ENCODE measurements at places on chromosomes 2 and 18.

DNA sequence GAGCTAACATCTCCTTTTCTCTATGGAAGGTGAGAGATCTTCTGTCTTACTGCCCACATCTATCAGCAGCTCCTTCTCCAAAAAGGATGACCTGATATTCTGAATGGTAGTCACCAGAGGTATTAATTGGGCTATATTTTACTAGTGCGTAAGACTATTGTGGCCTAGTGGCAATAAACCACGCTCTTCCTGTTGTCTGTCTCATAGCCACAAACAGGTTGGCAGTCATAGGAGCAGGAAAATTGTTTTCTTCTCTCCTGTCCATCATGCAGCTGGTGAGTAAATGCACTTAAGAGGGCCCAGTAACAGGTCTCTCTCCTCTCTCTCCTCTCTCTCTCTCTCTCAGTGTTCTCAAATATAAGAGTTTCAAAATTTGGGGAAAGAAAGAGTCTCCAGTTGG, 856.8 kb upstream of the ACVR2A start:
- DNase-seq, result no peak

- DNase-seq, result peak; percentile 82
Measured at GRCh38 chr2:219965287-219966194, 338.1 kb downstream of the SLC4A3 start.

- peak; percentile 39 for DNase-seq
Measured at GRCh38 chr2:226813148-226813701, 13.6 kb upstream of the IRS1 start.

DNA sequence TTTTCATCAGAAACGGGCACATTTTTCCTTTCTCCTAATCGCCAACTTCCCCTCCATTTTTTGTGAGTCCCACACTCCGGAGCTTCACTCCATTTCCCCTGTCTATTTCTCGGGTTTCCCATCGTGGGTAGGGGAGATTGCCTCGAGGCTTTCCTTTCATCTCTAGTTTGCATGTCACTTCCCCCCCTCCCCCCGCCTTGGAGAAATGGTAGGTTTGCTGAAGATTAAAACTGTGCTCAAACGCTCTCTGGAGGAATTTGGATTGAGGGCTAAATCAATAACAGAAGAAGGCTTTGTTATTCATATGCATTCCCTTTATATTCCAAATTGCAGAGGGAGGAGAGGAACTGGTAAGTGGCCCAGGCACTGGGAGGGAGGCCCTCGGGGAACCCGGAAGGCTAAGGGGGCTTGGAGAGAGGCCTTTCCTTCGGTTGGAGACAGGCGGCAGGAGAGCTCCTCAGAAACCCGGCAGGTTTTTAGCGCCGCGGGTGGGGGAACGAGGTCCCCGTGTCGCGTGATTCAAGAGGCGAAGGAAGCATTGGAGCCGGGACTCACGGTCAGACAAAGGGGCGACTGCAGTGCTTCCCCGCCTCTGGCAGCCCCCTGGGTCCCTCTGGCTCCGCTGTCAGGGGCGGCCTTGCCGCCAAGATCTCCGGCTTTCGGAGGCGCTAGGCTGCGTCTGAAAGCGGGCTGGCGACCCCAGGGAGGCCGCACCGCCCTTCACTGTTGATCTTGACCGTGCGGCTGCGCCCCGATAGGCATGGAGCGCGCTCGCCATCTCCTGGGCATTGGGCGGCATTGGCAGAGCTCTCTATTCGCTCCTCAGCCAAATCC, 2.4 kb upstream of the HOXD12 start:
- peak; percentile 40 for DNase-seq

DNA sequence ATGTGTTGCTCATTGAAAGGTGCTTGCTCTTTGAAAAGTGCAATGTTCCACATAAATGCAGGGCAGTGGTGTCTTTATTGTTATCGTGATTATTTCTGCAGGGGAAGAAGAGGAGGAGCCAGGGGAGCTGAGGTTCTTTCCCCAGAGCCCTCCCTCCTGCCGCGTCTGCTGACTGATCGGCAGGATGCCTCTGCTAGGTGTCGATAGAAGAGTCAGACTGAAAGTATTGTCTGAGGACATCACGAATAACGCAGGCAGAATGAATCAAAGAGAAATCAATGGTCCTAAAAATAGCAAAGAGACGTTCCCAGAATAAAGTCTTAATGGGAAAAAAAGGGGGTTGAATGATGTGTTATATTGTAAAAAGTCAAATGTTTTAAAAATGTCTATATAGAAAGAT, 47.4 kb upstream of the SIX3 start:
- no peak for DNase-seq

- no peak for DNase-seq
Measured at GRCh38 chr2:51212374-51212773, 180.4 kb upstream of the NRXN1 start.

- DNase-seq, result no peak
Measured at GRCh38 chr2:67599561-67599960, 202.4 kb downstream of the ETAA1 start.

GRCh38 chr2:179677077-179677688, 184.2 kb downstream of the ZNF385B start:
- no peak for DNase-seq

GRCh38 chr18:38932752-38933151, 1367.2 kb upstream of the CELF4 start:
- no peak for DNase-seq

GRCh38 chr18:42533009-42533575, 578.1 kb downstream of the PIK3C3 start:
- no peak for DNase-seq

GRCh38 chr18:48707636-48708296, 168.9 kb downstream of the CTIF start:
- DNase-seq, result peak; percentile 76

DNA sequence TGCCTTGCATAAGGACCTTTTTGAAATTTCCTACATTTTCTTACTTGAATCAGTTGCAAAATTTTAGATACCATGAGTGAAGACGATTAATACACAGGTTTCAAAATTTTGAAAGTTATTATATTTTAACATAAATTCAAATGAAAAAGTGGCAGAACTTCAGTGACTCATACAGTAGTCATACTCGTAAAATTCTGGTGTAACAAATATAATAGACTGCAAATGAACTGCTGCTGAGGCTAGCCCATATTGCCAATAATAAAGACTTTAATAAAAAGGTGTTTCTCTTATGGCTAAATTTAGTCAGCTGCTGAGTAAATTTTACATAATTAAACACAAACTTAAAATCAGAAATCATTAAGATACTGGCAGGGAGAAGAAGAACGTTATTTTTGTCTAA, 36.9 kb downstream of the MSH6 start:
- DNase-seq, result no peak

DNA sequence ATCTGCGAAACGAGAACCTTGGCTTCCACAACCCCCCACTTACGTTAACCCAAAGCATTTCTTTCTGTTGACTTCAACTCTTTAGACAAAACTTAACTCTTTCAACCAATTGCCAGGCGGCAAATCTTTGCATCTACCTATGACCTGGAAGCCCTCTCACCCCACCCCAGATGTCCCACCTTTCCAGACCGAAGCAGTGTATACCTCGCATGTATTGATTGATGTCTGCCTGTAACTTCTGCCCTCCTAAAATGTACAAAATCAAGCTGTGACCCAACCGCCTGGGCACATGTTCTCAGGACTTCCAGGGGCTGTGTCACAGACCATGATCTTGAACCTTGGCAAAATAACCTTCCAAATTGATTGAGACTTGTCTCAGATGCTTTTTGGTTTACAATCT, 12.3 kb downstream of the AQP12B start:
- DNase-seq, result no peak

- DNase-seq, result no peak
Measured at GRCh38 chr2:196959734-196960338, 33.3 kb upstream of the PGAP1 start.

DNA sequence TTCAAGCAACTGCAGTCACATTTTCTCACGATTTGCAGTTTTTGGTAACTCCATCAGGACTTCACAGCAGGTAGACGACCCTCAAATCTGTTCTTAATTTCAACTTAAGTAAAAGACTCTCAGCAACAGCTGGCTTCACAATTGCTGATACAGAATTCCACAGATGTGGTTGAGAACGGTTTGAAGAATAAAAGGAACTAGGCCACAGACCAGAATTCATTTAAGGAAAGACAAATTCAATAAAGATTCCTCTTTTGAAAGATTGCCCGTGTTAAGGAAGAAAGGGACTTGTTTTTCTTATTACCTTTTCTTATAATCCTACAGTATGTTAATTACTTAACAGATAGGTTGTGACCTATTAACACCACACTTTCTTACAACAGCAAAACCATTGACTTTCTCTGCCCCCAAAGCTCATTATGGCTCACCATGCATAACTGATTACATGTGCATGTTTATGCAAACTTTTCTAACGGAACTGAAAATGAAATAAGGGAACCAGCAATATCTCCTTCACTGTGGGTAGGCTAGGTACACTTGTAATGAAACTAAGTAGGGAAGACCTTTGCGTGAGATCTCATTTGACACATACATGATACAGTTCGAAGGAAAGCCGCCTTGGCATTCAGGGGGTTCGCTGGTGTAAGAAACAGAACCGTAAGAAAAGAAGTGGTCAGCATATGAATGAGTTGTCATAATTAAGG, 4.7 kb upstream of the ZNF516 start:
- DNase-seq, result no peak

GRCh38 chr2:159187106-159187505, 99.4 kb downstream of the WDSUB1 start:
- DNase-seq, result peak; percentile 90

DNA sequence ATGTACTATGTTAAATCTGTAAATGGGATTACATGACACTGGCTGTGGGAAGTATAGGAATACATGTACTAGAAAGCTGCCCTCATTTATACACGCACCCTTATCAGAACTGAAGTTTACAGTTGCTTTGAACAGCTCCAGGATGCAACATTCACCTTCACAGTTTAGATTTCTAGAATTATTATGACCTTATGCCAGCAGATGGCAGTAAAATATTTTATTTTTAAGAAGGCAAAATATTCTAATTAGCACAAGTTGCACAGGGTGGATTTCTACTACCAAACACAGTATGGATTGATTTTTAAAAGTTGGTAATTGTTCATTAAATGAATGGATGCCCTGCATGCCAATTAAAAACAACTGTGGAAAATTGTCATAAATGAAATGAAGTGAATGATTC, 670.4 kb downstream of the KCNJ3 start:
- DNase-seq, result no peak

GRCh38 chr2:4098137-4098536, 394.8 kb downstream of the DCDC2C start:
- no peak for DNase-seq

GRCh38 chr2:96399342-96400048, 63.9 kb downstream of the NCAPH start:
- no peak for DNase-seq

DNA sequence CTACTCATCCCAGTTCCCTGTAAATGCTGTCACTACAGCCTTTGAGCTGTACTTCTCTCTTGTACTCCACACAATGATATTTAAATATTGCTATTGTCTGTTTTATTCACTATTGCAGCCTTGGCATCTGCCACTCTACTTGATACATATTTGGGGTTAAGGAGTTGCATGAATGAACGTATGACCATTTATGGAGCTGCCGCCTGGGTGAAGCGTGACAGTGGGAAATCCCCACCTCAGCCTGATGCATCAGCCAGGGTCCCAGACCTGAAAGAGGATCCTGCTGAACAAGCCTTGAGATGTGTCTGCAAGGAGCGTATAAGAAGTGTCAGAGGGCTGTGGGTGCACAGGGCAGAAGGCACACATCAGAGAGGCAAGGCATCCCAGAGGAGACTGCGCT, 39.1 kb downstream of the MRPL35 start:
- no peak for DNase-seq

DNA sequence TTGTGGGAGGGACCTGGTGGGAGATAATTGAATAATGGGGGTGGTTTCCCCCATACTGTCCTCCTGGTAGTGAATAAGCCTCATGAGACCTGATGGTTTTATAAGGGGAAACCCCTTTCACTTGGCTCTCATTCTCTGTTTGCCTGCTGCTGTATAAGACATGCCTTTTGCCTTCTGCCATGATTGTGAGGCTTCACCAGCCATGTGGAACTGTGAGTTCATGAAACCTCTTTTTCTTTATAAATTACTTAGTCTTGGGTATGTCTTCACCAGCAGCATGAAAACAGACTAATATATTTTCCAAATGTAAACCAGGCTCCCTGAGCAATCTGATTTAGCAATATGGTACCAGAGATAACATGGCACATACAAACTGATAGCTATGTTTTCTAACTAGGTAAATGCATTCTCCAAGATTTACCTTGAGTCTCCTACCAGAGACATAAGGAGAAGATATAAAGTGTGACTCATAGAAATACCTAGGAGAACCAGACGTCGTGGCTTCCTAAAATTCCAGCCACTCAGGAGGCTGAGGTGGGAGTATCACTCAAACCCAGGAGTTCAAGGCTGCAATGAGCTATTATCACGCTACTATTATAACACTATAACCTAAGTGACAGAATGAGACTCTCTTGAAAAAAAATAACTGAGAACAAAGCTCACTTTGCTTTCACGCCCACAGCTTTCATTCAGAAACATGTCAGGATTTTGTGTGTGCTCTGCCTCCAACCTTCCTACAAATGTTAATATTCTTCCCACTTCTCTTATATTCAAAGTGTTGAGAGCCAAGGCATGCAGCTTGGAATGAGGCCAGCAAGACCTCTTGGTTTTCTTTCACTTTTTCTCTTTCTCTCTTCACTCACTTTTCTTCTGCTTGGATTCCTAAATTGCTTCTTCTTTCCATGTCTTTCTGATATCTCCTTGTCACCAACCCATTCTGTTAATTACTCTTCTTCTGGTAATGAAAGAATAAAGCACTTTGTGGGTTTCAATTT, 263.9 kb upstream of the UBE2E3 start:
- DNase-seq, result peak; percentile 8

- no peak for DNase-seq
Measured at GRCh38 chr2:221001381-221001801, 570.7 kb downstream of the EPHA4 start.

GRCh38 chr2:44723921-44724320, 217.6 kb upstream of the SIX3 start:
- DNase-seq, result peak; percentile 96

DNA sequence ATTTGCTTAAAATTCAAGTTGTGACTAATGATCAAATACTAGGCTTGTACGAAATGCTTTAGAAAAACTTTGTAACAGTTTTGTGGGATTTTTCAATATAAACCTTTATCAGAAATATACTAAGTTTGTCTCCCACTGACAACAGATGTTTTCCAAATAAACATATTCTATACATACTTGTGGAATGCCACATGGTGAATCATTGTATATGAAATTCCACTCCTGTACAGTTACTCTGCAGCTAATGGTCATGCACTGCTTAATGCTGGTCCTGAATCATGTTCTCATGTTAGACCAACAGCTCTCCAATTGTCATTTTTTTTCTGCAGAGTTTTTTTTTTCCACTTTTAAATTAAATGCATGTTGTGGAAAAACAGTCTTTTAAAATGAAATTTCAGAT, 90.1 kb downstream of the DPP4 start:
- DNase-seq, result no peak

DNA sequence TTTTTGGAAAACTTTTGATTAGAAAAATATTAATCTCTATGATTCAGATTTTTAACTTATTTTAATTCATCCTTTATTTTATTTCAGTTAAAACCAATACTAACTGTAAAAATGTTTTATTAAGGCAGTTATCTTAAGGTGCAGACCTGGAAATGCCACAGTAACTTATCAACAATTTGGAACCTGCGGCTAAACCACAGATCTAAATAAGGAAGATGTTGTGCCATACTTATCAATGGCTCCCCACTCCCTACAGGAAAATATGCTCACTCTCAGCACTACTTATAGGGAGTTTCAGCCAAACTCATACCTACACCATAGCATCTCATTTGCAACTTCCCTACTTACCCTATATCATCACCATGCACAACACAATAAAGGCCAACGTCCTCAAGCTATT, 226.9 kb upstream of the KYNU start:
- DNase-seq, result no peak
